Muscle of back (tissue), 13 donors: ENCODE measurements at places on chromosomes 5 and 9.

- no peak for DNase-seq
Observed at GRCh38 chr9:38015906-38016305, 53.1 kb downstream of the SHB start.

GRCh38 chr9:35651956-35652828, 1.5 kb upstream of the SIT1 start:
- no peak for DNase-seq

DNA sequence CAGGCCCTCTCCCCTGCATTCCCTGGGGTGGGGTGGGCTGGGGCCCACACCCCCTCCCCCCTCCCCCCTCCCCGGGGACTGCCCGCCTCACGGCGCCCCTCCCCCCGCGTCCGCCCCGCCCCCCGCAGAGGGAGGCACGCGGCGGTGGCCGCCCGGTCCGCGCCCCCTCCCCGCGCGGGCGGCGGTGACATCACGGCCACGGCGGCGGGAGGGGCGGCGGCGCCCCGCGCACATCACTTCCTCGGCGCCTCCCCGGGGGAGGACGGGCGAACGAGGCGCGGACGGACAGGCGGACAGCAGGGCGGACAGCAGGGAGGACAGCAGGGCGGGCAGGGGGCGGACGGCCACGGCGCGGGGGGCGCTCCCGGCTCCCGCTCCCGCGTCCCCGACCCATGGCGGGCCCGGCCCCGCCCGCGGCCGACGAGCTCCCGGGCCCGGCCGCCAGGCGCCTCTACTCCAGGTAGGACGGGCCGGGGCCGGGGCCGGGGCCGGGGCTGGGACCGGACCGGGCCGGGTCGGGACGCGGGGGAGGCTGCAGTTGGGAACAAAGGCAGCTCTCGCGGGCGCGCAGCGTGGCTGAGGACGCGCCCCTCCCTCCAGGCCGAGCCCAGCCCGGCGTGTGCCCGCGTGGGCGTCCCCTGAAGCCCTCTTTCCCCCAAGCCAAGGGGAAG, at the start of gene GPSM1:
Gene GPSM1, plus strand, starts transcription at position 236 of the 671 bp plus-strand sequence. Its CDS starts 157 bp downstream, at position 393.
- no peak for DNase-seq

DNA sequence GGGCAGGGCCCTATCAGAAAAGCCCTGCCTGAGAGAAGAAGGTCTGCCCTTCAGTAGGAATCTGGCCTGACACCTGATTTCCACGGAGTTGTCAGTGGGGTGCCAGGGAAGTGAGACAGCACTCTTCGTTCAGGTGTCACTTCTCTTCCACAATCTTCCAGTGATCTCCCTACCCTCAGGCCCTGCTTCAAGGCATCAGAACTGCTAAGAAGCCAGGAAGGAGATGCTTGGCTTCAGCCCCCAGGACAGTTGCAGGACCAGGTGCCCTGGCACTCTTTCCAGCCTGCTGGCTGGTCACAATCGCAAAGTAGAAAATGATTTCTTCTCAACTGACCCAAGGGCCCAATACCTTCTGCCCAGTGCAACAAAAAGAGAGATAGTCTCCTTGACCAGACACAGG, 50.3 kb downstream of the SPOCK1 start:
- DNase-seq = no peak

- no peak for DNase-seq
Observed at GRCh38 chr5:7813007-7813406, 37.9 kb downstream of the CFAP90 start.
